ENCODE measurements at places on chromosomes 3 and 15. TPM values are rescaled to one million over a fixed set of nuclear protein-coding genes. Genes with fewer than 3 reads are reported as not detected.

The CADPS gene
- 25.1 TPM for total RNA-seq

The UPK1B gene
- total RNA-seq: not detected

The VGLL3 gene
- 62.1 TPM for total RNA-seq

The IQSEC1 gene
- 59.2 TPM for total RNA-seq
